ENCODE measurements at places on chromosomes 6 and 20.

DNA sequence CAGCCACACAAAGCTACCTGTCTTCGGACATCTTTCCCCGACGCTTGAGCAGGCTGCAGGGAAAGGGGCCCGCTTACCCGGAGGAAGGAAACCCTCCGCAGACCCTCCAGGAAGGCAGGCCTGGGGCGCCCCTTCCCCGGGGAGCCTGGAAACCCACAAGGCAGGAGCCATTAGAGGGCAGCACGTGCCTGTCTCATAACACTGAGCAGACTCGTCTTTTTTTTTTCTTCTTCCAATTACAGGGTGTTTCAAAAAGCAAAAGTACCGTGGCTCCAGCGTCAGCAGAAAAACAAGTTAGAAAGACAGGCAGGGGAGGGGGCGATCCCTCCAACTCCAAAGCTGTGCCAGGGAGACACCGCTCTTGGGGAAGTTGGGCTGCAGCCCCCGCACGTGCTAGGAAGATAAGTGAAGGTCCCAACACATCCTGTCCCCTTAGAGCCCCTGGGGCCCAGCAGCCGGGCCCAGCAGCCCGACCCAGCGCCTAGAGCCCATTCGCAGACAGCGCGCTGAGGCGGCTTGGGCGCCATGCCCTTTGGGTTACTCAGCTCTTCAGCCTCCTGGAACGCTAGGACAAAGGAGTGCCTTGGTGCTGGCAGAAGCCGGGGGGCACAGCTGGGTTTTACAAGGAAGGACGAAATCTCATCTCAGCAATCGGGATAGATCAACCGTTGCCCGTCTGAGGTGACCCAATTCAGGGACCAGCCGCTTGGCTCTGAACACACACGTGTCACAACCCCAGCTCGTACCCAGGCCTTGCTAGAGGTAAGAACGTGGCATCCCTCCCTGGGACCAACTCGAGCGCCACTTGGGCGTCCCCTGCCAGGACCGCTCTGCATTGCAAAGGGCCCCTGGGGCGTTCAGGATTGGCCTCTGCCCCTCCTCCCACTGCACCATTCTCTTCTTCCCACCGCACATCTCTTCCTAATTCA, 136.3 kb downstream of the LY86 start:
- DNase-seq: no peak

DNA sequence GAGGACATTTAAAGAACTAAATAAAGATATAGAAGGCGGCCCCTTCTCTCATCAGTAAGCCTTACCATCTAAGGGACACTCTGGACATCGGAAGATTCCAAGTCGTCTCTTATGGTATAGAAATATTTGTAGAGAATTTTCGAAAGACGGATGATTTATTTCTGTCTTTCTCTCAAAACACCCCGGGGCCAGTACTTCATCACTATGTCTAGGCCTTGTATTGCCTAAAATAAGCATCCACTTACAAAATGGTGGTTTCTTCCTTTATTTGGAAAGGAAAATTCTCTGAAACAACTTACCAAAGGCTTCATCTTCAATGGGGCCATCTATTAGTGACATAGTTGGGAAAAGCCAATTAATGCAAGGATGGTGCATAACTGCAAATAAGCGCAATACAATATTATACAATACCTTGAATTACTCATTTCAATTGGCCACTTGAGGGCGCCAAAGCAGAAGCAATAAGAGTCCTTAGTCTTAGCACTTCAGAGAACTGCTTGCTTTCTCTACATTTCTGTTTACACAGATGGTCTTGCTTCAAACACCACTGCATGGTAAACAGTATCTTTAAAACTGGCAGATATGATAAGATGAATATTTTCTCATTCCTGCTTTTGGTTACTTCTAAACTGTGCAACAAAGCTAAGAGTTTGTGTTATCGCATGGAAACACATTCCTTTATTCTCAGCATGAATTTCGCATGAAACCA, 113.2 kb downstream of the VIP start:
- DNase-seq: no peak

- no peak for DNase-seq
Observed at GRCh38 chr6:108167449-108168089, 1.7 kb downstream of the NR2E1 start.

- no peak for DNase-seq
Observed at GRCh38 chr6:152173321-152173720, 365.8 kb downstream of the ESR1 start.

GRCh38 chr6:167330750-167331149, 5.9 kb downstream of the TTLL2 start:
- DNase-seq: no peak

DNA sequence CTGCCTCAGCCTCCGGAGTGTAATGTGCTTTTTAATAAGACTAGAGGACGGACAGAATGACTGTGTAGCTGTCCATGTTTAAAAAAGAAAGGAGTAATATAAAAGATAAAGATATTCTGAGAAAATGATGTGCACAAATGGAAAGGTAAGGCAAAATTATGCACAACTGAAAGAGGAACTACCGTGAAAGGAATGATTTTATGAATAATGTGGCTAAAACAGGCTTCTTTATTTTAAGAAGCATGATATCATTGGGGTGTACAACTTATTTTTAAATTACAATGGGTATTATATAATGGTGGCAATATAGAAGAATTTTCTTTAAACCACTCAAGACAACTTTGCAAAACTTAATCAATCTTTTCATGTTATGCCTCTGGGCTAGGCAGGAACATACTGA, 78.1 kb downstream of the FIG4 start:
- no peak for DNase-seq

- peak; percentile 37 for DNase-seq
Observed at GRCh38 chr20:15654208-15654649, 919.0 kb downstream of the KIF16B start.

DNA sequence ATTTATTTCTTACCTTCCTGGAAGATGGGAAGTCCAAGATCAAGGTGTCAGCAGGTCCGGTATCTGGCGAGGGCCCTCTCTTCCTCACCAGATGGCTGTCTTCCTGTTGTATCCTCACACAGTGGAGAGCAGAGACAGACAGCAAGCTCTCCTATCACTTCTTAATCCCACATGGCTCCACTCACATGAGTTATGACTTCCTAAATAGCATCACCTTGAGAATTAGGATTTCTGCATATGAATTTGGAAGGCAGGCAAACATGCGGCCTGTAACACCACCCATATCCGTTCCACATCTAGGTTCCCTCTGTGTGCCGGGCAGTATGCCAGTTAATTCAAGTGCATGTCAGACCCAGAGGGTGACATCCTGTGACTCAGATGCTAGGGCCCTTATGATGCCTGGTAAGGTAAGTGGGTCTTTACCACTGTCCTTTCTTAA, 2.1 kb downstream of the RAET1E start:
- no peak for DNase-seq

DNA sequence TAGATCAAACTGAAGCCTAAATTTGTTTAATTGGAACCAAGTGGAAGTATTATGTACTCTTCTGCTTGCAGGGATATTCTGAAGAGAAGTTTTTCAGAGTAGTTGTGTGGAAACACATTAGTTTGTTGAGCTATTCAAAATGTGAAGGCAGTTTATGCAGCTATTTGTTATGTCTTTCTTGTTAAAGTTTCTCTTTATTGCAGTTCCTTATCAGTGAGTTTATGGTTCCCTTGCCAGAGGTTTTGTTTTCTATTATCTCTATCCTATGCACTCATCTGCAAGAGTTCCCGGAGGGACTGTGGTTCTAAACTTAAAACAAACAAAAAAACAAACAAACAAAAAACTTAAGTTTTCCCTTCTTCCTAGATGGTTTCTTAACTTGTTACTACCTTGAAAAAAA, 143.7 kb upstream of the SLC22A16 start:
- no peak for DNase-seq

DNA sequence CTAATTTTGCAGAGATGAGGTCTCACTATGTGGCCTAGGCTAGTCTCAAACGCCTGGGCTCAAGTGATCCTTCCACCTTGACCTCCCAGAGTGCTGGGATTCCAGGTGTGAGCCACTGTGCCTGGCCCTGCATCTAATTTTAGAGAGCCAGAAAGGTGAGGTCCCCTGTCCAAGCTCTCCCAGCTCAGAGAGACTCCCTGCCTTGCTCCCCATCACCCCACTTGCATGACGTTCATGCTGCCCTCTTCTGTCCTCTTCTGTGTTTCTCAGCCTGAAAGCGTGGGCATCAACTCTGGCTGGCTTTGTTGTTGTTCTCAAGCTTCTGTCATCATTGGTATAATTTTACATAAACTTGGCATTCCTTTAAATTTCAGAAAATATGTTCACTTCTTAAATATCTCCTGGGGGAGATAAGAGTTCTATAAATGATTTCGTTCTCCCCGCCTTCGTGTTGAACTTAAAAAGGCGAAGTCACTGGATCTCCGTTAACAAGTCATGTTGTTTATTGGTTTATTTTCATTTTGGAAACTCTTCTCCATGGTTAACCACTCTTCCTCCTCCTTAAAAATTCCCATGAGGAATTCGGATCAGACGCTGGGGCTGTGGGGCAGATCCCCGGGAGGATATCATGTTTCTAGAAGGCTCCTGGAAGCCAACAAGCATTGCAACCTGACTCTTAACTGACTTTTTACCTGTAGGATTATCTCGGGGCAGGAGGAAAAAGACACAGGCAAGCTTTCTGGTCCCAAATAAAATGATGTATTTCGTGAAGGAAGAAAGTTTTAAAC, 13.2 kb upstream of the PARD6B start:
- no peak for DNase-seq

DNA sequence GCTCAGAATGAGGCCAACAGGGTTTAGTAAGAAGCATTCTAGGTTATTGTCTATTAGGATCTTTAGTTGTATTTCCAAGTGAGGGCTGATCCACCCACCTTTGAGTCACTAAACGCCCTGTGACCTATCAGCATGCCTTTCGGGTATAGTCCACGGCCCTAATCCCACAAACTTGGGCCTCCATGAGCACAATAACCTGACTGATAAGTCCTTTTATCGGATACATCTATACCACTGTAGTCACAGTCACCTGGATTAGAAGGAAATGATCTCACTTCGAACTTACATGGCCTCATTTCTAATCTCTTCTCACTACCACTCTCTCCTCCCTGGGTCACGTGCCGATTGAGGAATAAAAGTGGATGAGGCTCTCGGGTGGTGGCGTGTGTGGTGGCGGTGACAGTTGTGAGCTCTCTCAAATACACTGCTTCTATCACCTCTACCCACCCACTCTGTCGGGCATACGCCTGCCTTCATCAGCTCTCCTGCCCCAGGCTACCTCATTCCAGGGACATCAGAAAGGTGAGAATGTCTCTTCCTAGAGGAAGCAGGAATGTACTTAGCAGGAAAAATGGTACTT, 65.2 kb downstream of the TRAM2 start:
- no peak for DNase-seq

GRCh38 chr20:7770578-7770977, 169.7 kb downstream of the HAO1 start:
- DNase-seq: no peak

- DNase-seq: no peak
Observed at GRCh38 chr6:157264701-157265100, 58.6 kb downstream of the TMEM242 start.

GRCh38 chr20:53831812-53832211, 238.2 kb upstream of the ZNF217 start:
- DNase-seq: no peak

- no peak for DNase-seq
Observed at GRCh38 chr6:114878091-114878490, 535.3 kb upstream of the HS3ST5 start.

All from amygdala (tissue), 56 donors.